Hematopoietic multipotent progenitor cell treated with erythropoietin and hydrocortisone succinate and interleukin-3 and kit ligand, for 17 days (in vitro differentiated cells): ENCODE measurements at places on chromosomes 2 and 18.

DNA sequence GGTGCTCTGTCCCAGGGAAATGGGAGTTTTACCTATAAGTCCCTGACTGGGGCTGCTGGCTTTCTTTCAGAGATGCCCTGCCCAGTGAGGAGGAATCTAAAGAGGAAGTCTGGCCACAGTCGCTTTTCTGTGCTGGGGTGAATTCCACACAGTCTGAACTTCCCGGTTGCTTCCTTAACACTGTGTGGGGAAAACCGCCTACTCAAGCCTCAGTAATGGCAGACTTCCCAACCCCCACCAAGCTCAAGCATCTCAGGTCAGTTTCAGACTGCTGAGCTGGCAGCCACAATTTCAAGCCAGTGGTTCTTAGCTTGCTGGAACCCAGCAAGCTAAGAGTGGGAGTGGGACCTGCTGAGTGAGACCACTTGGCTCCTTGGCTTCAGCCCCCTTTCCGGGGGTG lies 54.9 kb downstream of the NUP35 start:
- no peak for DNase-seq

- DNase-seq: no peak
These were observed 7.1 kb downstream of the CNNM3 start for GRCh38 chr2:96823198-96823597.

DNA sequence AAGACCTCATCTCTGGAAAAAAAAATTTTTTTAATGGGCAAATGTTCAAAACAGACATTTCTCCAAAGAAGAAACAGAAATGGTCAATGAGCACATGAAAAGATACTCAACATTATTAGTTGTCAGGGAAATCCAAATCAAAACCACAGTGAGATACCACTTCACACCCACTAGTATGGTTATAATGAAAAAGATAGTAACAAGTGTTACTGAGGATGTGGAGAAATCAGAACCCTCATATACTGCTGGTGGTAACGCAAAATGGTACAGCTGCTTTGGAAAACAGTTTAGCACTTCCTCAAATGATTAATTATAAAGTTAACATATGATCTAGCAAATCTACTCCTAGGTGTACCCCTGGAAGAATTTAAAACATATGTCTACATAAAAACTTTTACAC lies 29.0 kb upstream of the TCF7L1 start:
- no peak for DNase-seq

- DNase-seq: no peak
These were observed 25.4 kb downstream of the SLC40A1 start for GRCh38 chr2:189555232-189555631.

DNA sequence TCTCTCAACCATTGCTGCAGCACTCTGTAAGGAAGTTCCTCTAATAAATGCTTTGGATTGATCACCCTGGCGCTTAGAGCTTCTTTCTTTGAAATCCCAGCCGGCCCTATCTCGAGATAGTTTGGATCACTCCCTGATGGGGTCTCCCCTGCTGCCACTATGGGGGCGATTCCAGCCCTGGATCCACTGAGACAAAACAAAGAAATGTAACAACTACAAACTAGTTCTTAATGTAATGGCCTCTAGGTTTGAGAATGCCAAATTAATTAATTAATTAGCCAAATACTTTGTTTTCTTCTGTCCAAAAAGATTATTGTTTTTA lies 15.2 kb downstream of the SRSF7 start:
- no peak for DNase-seq
